HCT116 (cell line): ENCODE measurements at places on chromosomes 13 and 19.

DNA sequence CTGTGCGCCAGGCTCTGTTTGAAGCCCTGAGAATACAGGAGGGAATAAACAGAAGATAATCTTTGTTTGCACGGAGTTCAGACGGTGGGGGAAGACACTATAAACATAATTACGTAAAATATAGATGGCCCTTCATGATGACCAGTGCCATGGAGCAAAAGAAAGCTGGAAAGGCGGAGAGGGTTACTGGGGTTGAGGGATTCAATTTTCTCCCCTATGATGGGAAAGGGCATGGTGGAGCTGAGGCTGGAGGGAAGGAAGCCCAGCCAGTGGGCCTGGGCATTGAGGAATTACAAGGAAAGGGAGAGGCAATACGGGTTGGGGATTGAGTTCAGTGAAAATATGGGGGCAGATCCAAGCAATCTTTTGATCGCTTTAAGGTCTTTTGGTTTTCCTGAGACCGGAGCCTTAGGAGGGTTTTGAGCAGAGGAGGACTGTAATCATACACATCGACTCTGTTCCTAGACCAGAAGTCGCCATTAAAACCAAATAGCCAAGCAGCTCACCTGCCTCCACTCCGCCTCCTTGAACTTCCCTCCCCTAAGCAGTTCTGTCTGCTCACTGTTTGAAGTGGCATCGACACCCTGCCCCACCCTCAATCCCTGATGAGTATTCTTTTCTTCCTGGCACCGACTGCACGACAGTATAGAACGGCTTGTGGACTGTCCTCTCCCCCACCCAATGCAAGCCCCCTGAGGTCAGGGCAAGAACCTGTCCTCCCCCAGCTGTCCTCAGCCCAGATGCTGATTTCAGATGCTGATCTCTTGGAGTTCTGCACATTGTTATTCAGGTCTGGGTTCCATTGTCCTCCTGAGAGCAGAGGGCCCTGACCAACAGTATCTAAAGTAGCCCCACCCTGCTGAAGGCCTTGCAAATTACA lies 813 bp upstream of the ZNF296 start:
- H3K27ac ChIP-seq = peak overlapping the region; percentile 83
- DNase-seq = no peak
- no peaks in the 10 kb centered on the region for H3K27me3 ChIP-seq
- H3K4me1 ChIP-seq = peaks cover 31% of the 10 kb centered on the region
- peak overlapping the region; percentile 93 for H3K4me3 ChIP-seq

GRCh38 chr19:22286151-22286810 lies at the start of gene ZNF729:
TSS of gene ZNF729 (plus strand) at chr19:22286441. CDS start at chr19:22286526, 85 bp downstream.
- no peaks in the 10 kb centered on the region for H3K27me3 ChIP-seq
- no peak for DNase-seq
- H3K4me1 ChIP-seq = no peaks in the 10 kb centered on the region
- no peak within 1 kb of the TSS for H3K27ac ChIP-seq
- H3K4me3 ChIP-seq = no peak within 1 kb of the TSS
- no peaks in the 10 kb centered on the region for H3K36me3 ChIP-seq

DNA sequence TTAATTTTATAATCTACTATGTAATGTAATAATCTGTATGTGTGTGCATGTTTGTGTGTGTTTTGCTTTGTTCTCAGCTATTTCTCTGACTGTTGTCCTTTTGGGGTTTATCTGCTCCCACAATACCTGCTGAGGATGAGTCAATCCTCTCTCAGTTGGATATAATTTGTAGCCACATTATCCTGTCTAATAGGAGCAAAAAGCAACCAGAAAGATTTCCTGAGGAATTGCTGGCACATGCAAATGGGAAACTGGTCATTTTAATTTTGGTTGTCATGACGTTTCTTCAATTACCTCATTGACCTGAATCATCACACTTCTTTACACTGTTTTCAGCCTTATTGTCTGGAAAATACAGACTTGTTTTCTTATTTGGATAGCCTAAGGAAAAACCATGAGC lies 488.4 kb downstream of the KLF5 start:
- H3K4me1 ChIP-seq = peaks cover 5% of the 10 kb centered on the region; the same call in 1 of the 2 replicates
- no peak overlapping the region for H3K27ac ChIP-seq
- H3K36me3 ChIP-seq = no peaks in the 10 kb centered on the region
- no peak overlapping the region for H3K4me3 ChIP-seq
- no peaks in the 10 kb centered on the region for H3K27me3 ChIP-seq

- peaks cover 76% of the 10 kb centered on the region for H3K4me1 ChIP-seq
- H3K4me3 ChIP-seq = no peak overlapping the region
Observed at GRCh38 chr19:40599331-40599901, 1.8 kb upstream of the LTBP4 start.

DNA sequence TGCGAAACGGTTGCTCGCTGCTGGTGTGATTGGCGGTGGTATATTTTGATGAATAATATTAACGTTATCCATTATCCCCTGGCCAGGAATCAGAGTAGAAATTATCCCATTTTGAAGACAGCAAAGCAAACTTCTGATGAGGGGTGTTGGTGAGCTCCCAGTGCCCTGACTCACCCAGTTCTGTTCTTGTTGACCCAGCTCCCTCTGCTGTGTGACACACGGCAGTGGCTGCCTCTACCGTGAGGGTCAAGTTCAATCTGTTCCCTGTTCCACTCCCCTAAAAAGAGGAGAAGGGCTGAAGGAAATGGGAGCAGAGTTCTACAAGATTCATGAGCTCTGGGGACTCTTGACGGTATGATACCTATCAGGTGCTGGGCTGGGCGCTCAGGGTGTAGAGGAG lies 2.0 kb downstream of the CAMSAP3 start:
- no peak overlapping the region for H3K27ac ChIP-seq
- no peak for DNase-seq
- H3K36me3 ChIP-seq = no peaks in the 10 kb centered on the region
- peaks cover 10% of the 10 kb centered on the region for H3K4me1 ChIP-seq
- H3K27me3 ChIP-seq = no peaks in the 10 kb centered on the region
- H3K4me3 ChIP-seq = no peak overlapping the region

DNA sequence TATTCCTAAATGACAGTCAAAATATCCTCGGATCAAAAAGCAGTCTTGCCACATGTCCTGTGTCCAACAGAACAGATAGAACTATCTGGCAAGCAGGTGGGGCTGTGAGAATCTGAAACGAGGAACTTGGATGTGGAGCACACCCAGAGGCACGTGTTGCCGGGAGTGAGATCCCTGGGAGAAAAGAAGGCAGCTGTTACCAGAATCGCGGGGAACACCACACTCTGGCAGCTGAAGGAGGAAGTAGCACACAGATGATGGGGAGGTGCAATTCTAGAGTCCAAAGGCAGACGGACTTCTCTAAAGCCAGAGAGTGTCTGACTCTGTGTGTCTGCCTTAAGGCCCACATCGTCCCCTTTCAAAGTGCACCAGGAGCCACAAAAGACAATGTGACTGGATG lies 22.3 kb downstream of the SLC7A1 start:
- no peak overlapping the region for H3K27ac ChIP-seq
- no peak overlapping the region for H3K4me3 ChIP-seq
- no peak for DNase-seq
- H3K27me3 ChIP-seq = no peaks in the 10 kb centered on the region
- no peaks in the 10 kb centered on the region for H3K36me3 ChIP-seq
- H3K4me1 ChIP-seq = no peaks in the 10 kb centered on the region

- no peak for DNase-seq
- H3K4me3 ChIP-seq = no peak overlapping the region
- no peaks in the 10 kb centered on the region for H3K27me3 ChIP-seq
- no peaks in the 10 kb centered on the region for H3K4me1 ChIP-seq
- no peaks in the 10 kb centered on the region; the same call in 1 of the 2 replicates for H3K36me3 ChIP-seq
Observed at GRCh38 chr19:14183741-14184350, 22.1 kb downstream of the ADGRL1 start.

DNA sequence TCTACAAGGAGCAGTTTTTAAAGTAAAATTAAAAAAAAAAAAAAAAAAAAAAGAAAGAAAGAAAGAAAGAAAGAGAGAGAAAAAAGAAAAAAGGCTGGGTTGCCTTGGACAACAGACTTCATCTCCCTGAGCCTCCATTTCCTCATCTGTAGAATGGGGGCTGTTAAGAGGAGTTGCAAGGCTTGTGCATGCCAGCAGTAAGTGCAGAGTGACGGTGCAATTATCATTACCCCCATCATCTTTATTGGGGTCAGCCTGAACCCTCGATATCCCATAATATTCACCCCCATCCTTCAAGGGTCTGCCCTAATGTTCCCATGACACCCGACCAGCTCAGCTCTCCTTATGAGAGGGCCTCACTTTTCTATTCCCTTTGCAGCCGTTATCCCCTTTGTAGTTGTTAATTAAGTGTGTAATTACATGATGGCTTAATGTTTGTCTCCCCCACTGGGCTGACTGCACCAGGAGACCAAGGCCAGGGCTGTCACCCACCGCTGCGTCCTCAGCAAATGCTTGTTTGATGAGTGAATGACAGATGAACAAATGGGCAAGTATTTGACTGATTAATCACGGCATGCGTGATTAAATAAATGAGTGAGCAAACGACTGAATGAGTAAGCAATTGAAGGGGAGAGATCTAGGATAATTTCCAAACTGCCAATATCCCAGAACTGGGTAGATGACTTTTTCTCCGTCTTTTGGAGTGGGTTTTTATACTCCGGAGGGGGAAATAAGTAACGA lies 10.1 kb downstream of the FOSB start:
- no peak for DNase-seq
- H3K27me3 ChIP-seq = no peaks in the 10 kb centered on the region
- peak overlapping the region; percentile 53 for H3K4me3 ChIP-seq
- peaks cover 22% of the 10 kb centered on the region for H3K4me1 ChIP-seq
- H3K36me3 ChIP-seq = no peaks in the 10 kb centered on the region
- peak overlapping the region; percentile 71 for H3K27ac ChIP-seq

DNA sequence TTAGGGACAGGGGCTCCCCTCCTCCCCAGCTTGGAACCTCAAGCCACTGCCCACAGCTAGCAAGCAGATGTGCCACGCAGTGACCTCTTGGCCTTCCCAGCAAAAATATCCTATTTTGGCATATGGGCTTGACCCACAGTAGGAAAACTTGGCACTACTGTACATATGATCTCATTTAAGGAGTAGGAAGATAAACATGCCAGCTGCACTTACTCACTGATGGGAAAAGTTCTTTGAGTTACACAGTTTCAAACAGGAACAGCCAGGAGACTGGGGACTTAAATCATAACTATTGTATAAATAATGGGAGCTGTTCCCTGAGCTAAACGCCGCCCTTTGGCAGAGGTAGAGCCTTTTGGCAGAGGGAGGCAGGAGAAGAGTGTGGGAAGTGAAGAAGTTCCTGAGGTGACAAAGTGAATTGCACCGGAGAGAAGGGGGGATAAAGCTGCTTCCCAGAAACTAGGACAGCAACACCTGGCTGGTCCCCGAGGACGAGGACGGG lies 6.1 kb downstream of the SACS start:
- no peak for DNase-seq
- H3K27ac ChIP-seq = no peak overlapping the region
- H3K27me3 ChIP-seq = 0 out of 2 replicates have a peak, but pooled peaks cover 3% of the 10 kb centered on the region
- no peak overlapping the region for H3K4me3 ChIP-seq

GRCh38 chr13:79541426-79542049 lies 60.6 kb downstream of the NDFIP2 start:
- H3K36me3 ChIP-seq = no peaks in the 10 kb centered on the region
- no peaks in the 10 kb centered on the region for H3K4me1 ChIP-seq
- no peak overlapping the region for H3K27ac ChIP-seq
- peak; percentile 56 for DNase-seq

DNA sequence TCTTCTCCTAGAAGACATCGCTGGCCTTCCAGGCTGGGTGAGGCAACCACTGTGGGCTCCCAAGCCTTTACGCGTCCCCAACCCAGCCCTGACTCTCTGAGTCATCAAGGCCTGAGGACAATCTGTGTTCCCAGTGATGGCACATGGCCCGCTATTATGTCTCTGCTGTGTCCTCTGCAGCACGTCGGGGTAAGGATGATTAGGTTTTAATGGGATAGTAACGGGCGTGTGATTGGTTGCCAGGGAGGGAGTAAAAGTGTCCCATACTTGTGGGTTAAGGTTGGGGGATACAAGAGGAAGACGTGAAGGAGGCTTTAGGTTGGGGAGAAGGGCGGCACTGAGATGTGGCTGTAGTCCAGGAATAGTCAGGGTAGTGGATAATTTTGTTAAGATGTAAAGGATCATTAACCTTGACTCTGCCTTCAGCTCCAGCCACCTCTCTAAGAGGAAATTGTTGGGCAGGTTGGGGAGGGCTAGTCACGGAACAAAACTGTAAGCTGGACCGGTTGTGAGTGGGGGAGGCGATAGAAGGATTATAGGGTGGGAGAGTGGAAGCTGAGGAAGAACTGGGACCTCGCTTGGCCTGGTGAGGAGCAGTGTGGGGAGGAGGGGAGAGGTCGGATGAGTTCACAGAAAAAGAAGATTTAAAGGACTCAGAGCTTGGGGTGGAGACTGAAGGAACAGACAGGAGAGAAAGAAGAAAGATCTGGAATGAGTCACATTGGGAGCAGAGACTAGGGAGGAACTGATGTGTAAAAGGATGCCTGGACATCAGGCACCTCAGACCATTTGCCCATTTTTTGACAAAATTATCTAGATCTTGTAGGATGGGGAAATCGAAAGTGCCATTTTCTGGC lies 27.9 kb upstream of the IGFL1 start:
- no peak overlapping the region for H3K27ac ChIP-seq
- no peaks in the 10 kb centered on the region for H3K36me3 ChIP-seq
- peaks cover 48% of the 10 kb centered on the region for H3K4me1 ChIP-seq
- no peak for DNase-seq
- H3K4me3 ChIP-seq = no peak overlapping the region

DNA sequence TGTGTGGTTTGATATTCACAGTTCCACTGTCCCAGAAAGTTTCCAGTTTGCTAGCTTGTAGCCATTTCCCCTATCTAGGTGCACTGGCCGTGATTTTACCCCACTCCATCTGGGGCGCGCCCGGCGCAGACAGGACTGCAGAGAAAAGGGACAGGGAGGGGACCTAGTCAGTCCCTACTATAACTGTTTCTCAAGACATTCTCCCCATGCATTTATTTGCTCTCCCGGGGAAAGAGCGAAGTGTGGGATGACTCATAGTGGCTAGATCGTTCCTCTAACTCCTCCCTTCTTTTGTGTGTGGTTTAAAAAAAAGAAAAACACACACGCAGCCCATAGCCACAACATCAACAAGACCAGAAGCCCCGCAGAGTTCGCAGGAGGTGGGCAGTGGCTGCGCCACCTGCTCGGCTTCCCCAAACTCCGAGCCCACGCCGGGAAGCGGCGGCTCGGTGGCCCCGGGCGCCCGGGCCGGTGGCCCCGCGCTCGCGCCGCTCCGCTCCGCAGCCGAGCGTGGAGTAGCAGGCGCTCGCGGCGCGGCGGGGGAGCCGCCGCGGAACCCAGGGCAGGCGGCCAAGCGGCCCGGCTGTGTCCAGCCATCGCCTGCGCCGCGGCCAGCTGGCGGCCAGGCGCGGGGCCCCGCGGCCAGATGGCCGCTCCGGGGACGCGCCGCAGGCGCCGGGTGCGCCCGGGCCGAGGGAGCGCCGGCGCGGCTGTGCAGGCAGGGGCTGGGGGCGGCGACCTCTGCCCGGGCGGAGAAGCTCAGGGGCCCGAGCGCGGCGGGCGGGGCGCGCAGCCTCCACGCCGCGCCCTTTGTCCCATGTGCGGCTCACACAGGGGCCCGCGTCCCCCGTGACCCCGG lies 653 bp downstream of the TMTC4 start:
- no peaks in the 10 kb centered on the region for H3K27me3 ChIP-seq
- 0 out of 2 replicates have a peak, but pooled peaks cover 4% of the 10 kb centered on the region for H3K36me3 ChIP-seq
- peak; percentile 28 for DNase-seq
- H3K27ac ChIP-seq = peak overlapping the region; percentile 94
